ENCODE measurements at places on chromosomes 2 and 18.

- peak; percentile 25 for DNase-seq
Observed at GRCh38 chr18:56505971-56506370, 132.4 kb downstream of the TXNL1 start.

DNA sequence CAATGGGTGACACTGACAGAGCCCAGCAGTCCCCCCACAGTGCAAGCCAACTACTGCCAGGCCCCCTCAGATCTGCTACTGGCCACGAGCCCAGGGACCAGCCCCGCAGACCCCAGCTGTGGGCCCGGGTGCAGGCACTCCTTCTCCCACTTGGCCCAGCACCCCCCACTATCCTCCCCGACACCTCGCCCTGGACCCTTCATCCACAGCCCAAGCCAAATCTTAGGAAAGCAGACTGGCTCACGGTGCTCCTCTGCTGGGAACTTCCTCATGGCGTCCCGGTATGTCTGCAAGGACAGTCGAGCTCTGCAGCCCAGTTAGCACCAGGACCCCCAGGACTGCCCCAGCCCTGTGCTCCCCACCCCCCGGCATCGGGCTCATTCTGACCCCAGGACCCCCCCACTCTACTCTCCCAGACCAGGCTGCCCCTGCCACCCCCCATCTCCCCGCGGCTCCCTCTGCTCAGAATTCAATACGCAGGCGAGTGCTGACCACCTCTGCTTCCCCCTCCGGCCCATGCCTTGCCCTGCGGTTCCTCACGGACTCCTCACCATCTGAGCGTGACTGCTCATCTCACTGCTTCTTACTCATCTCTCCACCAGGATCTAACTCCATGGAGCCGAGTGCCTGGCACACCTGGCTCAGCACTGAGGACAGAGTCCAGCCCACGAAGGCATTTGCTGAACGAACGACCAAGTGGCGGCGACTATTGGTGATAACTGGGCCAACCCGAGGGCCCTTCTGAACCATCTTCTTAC is 85.7 kb downstream of the PXDN start:
- no peak for DNase-seq

- peak; percentile 91 for DNase-seq
Observed at GRCh38 chr2:43426305-43427031, 169.4 kb downstream of the THADA start.

- DNase-seq: peak; percentile 41
Observed at GRCh38 chr2:28401411-28401810, 8.8 kb downstream of the FOSL2 start.

GRCh38 chr2:221981912-221982470 is 316.8 kb downstream of the PAX3 start:
- DNase-seq: no peak

DNA sequence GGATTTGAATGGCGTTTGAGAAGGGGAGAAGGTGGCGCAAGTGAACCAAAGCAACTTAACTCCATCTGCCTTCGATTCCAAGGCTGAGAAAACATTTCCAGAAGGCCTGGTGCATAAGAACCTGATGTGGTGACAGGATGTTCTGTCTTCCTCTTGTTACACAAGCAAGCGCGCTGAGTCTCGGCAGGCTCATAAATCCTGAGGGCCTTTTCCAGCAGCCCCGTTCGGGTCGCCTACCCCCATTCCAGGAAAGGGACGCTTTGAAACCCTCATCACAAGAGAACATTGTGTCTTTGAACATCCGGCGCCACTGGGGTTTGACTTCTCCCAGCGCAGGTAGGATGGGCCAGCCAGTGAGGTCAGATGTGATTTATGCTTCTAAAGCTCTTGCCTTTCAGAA is 403.5 kb downstream of the SETBP1 start:
- no peak for DNase-seq

DNA sequence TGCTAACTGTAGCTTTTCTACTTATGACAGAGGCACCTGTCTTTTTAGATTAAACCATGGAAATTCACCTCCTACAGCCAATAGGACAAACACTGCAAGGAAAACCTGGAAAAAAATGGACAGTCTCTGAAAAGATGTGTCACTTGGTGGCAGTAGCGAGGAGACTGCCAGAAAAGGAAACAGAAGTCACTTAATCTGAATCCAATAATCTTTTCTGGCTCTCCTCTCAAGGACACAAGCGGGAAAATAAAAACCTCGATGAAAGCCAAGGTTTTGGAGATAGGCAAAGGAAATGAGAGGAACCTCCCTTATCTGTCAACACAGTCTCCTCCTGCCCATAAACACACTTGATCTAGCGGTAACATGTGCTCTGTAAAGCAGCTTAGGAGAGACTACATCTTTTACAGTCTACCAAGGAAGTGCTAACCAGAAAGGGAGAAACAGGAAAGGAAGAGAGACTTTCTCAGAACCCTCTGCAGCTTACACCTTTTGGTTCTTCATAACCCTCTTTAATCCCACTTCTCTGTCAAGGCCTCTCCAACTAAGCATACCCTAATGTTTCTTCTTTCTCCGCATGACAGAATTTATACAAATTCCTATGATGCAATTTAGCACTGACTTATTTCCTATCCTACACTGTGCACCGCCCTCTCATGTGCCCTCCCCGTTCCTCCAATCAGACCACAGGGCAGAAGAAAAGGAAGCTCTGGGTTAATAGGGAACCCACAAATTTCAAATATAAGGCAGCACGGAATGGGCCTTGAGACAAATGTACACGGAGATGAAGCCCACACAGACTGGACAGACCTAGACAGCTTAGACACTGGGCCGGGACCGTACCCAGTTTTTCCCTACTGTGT is 52.8 kb downstream of the CLASP1 start:
- peak; percentile 64 for DNase-seq

DNA sequence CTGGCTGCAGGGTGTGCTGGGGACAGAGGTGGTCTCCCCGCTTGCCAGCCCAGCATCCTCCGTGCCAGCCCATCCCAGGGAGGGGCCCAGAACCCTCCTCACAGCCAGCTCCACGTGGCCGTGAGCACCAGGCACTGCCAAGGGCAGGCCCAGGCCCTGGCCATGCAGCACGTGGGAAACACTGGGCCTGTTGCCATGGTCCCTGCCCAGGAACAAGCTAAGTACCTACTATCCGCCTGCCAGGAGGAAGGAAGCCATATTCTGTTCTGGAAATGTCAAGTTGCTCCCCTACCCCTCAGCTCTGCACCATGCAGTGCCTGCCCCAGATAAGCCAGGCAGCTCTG is 250.6 kb downstream of the CYP26B1 start:
- DNase-seq: peak; percentile 6

- DNase-seq: no peak
Observed at GRCh38 chr18:49563130-49563540, 1.3 kb downstream of the LIPG start.

DNA sequence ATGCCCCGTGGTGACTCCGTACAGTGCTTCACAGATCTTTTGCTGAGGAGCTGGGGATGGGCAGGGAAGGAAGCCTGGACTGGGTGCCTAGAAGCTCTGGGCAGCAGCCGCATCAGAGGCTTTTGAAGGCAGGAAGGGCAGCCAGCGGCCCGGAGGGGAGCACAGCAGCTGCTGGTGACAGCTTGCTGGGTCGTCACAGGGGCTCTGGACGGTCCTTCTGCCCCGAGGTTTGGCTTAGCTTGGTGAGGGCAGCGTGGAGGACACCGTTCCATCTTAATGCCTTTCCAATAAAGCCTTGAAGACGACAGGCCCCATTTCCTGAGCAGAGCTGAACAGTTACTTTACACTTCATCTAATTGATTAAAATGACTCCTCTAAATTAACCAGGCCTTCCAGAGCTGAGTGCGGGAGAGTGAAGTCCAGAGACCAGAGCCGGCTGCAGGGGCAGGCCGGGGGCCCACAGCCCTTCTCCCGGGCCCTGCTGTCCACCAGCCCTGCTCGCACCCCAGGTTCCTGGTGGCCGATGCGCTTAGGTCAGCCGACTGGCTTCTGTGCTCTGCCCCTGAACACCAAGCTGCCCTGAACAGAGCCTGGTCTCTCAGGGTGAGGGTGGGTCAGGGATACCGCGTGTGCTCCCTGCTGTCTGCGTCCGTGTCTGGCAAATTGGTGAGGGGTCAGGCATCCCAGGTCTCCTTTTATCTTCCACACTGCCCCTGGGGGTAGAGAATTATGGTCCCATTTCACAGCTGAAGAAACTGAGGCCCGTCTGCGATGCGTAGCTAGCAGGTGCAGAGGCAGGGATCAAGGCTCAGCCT is 43.5 kb downstream of the RRM2 start:
- DNase-seq: no peak

DNA sequence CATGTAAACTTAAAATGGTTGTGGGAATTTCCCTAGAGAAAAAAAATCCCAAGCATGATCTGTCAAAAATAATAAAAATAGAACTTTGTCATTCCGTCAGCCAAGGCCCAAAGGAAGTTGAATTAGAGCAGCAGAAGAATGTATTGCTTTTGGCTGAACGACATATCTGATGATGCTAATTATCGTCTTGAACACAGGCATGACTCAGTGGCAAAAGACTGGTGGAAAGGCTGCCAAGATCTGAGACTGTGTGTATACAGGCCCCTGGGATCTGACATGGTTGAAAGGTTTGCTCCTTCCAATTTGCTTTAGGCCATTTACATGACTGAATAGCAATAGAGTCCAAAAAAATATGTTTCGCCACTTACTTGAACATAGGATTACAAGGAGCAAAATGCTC is 1057.1 kb upstream of the CRIM1 start:
- no peak for DNase-seq

GRCh38 chr2:103169861-103170260 is 408.0 kb downstream of the TMEM182 start:
- no peak for DNase-seq

DNA sequence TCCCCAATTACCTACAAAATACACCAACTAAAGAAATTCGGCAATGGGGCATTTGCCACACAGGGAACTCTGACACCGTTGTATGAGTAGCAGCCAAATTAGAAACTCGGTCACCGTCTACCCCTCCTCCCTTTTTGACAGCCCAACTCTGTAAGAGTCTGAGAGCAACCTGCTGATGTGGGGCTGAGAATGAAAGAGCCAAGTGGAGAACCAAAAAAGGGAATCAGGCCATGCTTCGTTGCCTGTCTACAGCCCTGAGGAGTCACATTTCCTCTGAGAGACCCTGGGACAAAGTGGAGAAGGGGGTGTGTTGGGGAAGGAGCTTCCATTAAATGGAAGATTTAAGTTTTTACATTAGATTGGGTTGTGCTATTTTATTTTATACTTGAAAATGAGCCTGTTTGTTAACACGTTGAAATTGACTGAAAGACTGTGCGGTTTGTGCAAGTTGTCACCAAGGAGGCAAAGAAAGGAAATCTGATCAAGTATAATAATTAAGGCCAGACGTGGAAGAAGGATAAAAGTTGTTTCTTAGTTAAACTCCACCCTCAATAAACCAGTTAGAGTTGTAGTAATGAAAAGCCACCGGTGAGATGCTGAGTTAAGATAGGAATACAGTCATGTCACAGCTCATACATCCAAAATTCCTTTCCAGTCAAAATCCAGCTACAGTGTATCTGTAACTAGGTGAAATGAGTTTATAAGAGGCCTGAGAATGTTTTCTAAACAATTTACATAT is 131.7 kb upstream of the CREB1 start:
- DNase-seq: no peak

DNA sequence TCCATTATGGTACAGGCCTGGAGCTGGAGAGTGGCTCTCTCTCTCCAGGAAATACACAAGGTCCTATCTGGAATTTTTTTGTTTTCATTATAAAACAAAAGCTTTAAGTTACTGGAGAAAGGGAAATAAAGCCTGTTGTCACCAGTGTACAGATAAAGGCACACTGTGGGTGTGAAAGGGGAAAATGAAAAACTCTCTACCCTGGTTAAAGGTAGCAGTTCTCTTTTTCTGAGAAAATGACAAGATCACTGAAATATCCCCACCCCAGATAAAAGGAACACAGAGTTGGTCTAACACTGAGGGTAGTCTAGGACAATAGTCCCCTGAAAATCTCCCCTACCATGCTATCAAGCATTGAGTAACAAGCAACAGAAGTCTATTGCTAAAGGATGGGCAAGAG is 438.7 kb downstream of the MBD2 start:
- no peak for DNase-seq

GRCh38 chr2:81234711-81235110 is 930.2 kb upstream of the LRRTM1 start:
- DNase-seq: no peak

DNA sequence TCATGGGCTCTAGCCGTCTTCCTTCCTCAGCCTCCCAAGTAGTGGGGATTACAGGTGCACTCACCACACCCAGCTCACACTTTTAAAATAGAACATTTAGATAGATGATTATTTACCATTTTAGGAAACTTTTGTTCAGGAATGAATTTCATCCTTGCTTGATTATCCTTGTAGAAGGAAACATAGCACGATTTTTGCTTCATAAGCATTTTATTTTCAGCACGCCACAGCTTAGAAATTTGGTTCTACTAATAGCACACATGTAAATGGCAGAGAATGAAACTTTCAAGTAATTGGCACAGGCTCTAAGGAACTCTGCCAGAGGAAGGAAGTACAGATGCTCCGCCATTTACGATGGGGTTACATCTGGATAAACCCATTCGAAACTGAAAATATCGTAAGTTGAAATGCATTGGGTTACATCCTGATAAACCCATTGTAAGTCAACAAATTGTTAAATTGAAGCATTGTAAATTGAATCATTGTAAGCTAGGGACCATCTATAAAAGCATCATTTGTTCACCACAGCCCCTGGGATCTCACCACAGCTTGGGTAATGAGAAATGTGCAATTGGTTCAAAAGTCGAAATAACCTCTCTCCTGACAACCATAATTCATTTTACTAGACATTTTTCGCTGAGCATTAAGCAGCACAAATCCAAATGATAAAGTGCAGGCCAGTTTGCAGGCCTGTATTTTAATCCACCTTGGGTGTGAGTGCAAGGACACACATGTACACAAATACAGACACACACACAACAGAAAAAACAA is 33.2 kb downstream of the FRZB start:
- DNase-seq: no peak

DNA sequence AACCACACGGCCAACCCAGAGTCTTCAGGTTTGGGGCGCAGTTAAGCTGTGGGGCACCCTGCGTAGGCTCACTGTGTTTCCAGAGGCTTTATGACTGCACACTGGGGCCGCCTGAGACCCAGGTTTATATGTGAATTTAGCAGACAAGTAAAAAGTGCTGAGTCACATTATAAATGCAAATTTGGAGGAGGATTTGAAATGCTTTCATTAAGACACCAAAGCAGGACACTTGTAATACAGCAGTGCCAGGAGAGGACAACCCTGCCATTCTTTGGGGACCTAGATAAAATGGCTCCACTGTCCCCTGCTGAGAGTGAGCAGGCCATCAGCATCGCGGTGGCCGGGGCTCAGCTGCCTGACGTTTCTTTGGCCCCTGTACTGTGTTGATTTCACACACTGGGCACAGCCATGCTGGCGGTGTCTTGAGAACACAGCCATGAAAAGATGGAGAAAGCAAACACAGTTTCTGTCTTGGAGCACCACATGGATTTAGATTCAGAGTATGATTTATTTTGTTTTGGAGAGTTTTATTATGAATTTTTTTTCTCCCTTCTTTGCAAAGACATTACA is 10.2 kb downstream of the ACKR3 start:
- DNase-seq: no peak

DNA sequence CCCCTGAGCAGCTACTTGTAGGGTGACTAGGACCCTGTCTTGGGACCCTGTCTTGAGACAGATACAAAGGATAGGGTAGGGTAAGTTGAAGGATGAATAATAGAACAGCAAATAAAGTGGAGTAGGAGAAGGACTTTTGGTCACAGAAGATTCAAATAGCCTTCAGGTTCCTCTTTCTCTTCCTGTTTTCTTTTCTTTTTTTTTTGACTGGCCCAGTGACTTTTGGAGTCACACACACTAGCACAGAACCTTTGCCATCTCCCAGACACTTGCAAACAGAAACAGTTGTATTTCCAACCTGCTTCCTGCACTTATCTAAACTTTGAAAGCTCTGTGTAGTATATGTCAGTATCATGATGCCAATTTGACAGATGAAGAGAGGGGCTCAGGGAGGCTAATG is 108.2 kb downstream of the TDRD15 start:
- DNase-seq: no peak

- DNase-seq: no peak
Observed at GRCh38 chr2:29789911-29790485, 131.4 kb downstream of the ALK start.

All from AG20443 (cell line).